ENCODE measurements at places on chromosomes 12 and 14.
A peak's percentile ranks its signal among the peaks of the same experiment; 100 is the strongest.

- DNase-seq, result no peak
These were observed 47.7 kb downstream of the SPRING1 start for GRCh38 chr12:116689979-116690744.

- no peak for DNase-seq
These were observed 38.2 kb upstream of the CRADD start for GRCh38 chr12:93638954-93639353.

- DNase-seq, result no peak
These were observed 23.1 kb downstream of the BICDL1 start for GRCh38 chr12:120012067-120012621.

DNA sequence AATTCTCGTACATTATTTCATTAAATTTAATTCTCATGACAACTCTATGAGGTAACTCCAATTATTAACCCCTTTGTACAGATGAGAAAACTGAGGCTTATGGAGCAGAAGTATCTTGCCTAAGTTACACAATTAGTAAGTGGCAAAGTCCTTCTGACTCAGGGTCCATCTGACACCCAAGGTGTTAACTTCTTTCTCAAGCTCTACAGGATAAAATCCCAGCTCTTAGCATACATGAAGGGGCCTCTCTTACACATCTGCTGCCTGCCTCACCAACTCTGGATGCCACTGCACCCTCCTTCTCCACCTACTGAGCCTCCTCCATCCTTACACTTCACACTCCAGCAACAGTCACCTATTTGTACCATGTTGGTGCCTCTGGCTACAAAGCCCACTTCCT, 4.3 kb upstream of the KRT72 start:
- no peak for DNase-seq

DNA sequence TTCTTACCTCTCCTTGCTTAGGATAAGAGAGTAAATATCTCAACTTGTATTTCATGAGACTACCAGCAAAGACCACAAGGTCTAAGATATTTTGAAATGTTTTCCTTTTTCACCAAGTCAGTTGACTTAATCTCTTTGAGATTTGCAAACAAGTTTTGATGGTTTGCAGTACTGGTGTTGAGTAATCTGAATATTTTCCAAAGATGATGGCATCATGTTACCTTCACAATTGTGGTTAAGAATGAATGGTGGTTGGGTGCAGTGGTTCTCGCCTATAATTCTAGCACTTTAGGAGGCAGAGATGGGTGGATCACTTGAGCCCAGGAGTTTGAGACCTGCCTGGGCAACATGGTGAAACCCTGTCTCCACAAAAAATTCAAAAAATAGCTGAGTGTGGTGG, 225.7 kb downstream of the TMTC2 start:
- no peak for DNase-seq

- DNase-seq, result no peak
These were observed 27.1 kb downstream of the RASSF8 start for GRCh38 chr12:25985316-25986175.

DNA sequence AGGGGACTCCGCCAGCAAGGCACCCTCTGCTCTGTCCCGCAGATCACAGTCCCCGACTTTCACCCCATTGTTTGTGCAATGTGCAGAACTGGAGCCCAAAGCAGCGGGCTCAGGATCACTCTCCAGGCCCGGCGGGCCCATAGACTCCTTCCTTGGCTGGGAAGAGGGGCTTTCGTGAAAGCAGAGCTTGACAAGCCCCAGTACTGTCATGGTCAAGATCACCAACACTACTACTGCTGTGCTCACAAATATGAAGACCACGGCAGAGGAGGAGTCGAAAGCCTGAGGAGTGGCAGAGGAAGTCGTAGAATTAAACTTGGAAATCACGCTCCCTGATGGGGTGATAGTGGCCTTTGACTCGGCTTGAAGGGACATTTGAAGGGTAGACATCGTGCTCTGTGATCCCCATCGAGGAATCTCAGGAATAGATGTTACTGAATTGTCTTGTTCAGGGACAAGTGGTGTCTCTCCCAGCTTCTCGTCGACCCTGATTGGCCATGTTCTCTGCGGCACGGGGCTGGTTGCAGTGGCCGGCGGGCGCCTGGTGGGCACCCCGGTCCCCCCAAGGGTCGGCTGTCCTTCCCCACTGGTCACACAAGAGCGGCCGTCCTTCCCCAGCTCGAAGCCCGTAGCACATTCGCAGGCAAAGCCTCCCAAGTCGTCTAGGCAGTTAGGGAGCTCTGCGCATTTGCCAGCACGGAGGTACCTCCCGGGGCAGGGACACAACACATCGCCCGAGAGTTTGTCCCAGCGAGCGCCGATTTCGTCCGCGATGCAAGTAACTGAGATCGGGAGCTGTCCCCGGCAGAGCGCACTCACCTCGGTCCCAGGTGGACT, 1.1 kb downstream of the CLEC14A start:
- DNase-seq, result peak; percentile 25

DNA sequence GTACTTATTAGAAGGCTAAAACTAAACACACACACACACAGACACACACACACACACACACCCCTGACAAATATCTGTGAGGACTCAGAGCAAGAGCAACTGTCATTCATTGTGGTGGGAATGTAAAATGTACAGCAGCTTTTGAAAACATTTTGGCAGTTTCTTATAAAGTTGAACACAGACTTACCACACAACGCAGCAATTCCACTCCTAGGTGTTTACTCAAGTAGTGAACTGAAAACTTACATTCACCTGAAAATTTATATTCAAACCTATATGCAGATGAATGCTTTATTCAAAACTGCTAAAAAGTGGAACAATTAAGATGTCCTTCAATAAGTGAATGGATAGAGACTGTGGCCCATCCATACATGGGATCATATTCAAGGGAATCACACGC, 18.6 kb downstream of the ZNF605 start:
- DNase-seq, result no peak

GRCh38 chr14:20468764-20469241, 403 bp upstream of the PNP start:
- no peak for DNase-seq

DNA sequence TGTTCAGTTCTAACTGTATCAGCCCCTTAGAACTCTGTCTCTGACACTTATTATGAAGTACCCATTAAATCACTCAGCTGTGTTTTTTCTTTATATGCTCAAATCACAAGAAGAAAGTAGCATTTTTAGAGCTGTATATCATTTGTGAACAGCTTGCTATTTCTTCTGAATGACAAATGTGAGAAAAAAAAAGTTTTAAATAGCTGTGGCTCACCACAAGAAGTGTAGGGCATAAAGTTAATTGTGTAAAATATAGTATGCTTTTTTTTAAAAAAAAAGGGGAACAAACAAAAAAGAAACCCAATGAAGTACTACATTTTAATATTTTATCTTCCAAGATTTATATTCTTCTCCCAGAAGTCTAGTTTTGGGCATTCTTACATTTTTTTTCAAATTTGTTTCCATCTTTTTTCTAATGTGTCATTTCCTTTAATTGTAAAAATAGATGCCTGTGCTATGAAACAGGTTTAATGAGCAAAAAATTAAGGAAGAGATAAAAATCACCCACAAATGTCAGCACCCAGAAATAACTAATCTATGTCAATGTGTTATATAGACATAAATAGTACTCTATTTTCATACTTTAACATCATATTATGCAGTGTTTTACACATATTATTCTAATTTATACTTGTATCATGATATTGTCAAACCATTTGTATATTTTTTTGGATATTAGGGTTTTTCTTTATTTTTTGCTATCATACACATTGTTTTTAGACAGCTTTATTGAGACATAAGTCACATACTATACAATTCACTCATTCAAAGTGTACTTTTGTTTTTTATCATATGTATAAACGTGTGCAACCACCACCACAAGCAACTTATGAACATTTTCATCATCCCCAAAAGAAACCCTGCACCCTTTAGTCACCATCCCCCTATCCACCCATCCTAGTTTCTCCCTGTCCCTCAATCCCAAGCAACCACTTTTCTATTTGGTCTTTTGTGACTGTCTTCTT, 22.4 kb upstream of the LRRK2 start:
- no peak for DNase-seq

DNA sequence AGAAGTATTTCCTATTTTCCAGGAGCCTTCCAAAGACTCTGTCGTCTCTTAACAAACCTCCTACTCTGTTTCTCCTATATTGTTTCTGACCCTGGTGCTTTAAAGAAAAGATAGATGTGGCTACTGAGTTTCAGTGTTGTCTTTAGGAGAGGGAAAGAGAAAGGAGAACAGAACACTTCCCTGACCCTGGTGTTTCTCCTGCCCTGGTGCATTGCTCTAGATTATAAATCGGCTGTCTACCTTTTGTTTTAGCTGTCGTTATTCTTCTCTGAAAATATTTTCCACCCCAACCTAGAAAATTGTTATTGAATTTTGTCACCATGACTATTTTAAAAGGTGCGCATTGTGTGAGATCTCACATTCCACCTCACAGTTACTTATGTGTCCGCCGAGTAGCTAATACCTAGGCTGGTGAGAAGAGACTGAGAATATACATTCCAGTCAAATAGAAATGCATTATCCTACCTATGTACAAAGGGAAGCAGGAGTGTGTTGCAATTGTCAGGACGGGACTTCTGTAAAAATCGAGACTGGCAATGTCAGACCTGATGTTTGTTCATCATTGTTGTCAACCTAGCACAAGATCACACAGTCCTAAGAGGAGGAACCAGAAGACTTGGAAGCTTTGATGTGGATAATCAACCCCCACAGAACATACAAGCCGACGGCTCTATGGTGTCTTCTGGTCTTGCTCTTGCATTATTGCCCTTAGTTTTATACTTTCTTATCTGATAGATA, 108.7 kb upstream of the SLC38A4 start:
- DNase-seq, result no peak

DNA sequence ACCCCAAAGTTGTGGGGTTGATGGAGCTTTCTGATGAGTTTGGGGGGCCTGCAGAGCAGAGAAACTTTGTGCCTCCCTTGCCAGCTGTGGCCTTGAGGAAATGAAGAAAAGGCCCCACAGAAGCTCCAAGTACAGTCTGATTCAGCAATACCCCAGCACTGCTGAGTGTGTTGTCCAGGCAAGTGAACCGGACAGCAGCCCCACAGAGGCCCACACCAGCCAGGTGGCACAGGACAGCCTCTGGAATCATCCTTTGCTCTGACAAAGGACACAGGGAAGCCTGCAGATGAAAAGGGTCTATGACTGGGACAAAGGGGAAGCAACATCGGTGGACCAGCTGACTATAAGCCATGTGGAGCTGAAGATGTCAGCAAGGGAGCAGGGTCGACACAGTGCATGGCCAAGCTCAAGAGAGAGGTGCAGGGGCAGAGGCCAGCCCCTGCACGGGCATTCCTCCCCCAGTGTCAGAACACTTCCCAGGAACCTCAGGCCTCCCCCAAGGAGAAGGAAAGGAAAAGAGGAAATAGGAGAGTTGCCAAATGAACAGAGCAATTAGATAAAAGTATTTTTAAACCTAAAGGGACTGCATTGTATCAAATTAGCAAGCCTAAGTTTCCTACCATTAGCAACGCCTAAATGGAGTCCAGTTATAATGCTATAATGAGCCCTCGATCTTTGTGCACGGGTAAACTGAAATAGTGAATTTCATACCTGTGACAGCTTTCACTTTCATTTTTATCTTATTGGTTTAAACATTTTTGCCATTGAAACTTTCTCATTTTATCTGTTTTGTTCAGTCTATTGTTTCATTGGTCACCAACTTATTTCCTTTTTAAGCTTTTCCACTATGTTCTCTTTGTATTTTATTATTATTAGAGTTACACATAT, 46.3 kb upstream of the PTGDR start:
- no peak for DNase-seq

DNA sequence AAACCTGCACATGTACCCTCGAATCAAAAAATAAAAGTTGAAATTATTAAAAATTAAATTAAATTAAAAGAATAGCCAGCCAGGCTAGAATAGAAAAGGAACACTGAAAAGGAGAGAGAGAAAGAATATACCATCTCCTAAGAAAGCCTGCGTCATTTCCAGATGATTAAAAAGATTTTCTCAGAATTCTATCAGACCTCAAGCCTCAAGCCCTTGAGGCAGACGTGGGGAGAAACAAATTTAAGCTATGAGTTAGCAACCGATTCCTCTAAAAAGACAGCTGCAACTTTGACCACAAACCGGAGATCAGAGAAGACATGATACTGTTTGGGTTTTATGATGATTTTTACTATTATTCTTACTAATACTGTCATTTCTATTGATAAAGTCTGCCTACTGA, 138.3 kb downstream of the KSR2 start:
- DNase-seq, result no peak

DNA sequence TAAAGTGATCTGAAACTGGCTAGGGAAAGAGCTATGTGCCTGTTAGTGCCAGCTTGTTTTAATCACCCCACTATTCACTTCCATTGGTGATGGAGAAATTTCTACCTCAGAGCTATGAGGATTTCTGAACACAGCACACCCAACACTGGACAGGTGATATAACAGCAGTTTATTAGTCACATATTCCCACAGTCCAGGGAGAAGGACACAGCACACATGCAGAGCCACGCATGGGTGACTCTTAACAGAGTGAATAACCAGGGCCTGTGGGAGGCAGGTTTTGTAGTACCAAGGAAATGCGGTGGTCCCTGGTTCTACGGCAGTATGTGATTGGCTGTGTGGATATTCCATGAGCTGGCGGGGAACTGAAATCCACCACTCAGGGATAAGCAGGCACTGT, 455.1 kb downstream of the BTG1 start:
- DNase-seq, result no peak

DNA sequence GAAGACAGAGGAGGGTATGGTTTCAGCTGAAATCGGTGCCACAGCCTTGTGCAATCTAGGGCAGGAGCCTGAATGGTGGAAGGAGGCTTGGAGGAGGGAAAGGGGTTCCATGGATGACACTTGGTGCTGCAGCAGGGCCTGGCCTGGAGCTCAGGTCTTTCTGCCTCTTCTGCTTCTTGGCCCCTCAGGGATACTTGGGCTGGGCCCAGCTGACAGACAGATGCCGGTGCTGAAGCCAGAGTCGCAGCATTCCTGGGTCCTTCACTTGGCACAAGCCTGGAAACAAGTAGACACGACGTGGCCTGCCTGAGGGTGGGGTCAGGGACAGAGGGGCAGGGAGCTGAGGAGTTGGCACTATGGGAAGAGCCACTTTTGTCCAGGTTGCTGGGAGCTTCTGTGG, 4.4 kb upstream of the PLEKHD1 start:
- DNase-seq, result no peak

- no peak for DNase-seq
These were observed 4.1 kb downstream of the KCTD10 start for GRCh38 chr12:109473006-109473405.

DNA sequence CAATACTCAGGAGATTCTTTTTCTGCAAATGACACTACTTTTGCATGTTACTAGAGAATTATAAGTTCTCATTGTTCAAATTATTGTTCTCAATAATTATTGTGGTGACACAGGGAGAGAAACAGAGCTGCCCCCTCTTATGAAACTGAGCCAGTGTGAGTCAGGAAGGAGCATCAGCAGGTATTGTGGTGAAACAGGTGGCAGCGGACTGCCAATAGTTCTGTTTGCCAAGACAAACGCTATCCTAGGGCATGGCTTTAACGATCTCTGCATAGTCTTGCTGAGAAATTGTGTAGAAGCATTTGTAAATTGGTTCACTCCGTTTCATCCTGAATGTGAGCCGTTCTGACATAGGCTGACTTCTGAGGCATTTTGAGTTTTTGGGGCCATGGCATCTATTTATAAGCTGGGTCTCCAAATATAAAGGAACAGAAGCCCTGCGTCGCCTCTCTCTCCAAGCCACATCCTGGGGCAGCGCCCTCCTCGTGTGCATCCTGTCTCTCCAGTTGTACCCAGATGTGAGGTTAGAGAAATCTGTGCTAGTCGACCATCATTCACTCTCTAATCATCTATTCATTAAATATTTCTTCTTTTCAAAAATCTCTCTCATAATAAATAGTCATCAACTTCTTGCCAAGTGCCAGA, 15.8 kb upstream of the PPP4R4 start:
- no peak for DNase-seq

- DNase-seq, result no peak
These were observed 4.2 kb downstream of the DDX51 start for GRCh38 chr12:132139912-132140311.

Data from heart right ventricle (tissue), 16 donors.